Stimulated activated CD8-positive, alpha-beta memory T cell treated with anti-CD3 and anti-CD28 coated beads, Interleukin-15, amount 100 ng/mL, for 24 hours (primary cell): ENCODE measurements at places on chromosomes 6 and 20.

GRCh38 chr6:136767570-136768309, 24.5 kb downstream of the MAP3K5 start:
- no peak for DNase-seq

- no peak for DNase-seq
Observed at GRCh38 chr6:159959165-159959975, 9.5 kb upstream of the IGF2R start.

- no peak for DNase-seq
Observed at GRCh38 chr20:25318471-25319240, 70.8 kb downstream of the PYGB start.

DNA sequence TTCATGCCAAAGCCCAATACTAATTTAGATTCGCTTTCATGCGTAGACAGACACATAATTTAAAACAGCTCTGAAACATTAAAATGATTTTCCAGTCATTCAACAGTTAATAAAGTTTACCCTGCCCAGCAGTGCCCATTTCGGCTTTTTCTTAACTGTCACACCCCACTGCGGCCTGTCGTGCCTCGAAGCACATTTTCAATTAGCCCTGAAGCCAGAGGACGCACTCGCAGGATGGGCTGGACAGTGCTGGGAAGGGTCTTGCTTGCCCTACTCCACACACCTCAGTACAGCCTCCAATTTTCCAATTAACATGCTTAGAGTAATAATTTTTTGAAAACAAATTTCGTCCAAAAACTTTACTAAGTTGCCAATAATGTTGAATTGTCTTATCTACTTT, 35.3 kb downstream of the TAF4 start:
- DNase-seq = no peak

GRCh38 chr20:14790190-14790589, 452.8 kb upstream of the FLRT3 start:
- no peak for DNase-seq

DNA sequence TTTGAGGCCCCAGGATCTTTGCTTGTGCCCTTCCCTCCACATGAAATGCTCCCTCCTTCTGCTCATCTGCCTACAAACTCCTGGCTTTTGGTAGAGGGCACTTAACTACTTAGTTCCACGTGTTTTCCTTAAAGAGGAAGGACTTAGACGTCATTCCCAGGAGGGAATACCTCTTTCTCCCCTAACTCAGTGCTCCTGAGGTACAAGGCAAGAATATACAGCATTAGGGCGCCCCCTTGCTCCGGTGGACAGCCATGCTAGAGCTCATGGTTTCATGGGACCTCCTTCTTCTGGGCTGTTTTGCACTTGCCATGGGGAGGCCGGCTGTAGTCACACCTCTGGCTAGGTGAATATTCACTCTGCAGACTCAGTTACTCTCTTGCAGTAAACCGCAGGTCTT, 93.8 kb upstream of the LY86 start:
- no peak for DNase-seq

GRCh38 chr6:52155791-52156576, 30.2 kb upstream of the IL17A start:
- DNase-seq = no peak

GRCh38 chr6:28988536-28989311, 16.4 kb downstream of the ZNF311 start:
- no peak for DNase-seq

- DNase-seq = no peak
Observed at GRCh38 chr6:146587459-146587858, 11.3 kb upstream of the ADGB start.

GRCh38 chr6:138291849-138292181, 73.5 kb upstream of the PBOV1 start:
- no peak for DNase-seq

- DNase-seq = no peak
Observed at GRCh38 chr6:160996131-160996601, 4.6 kb downstream of the MAP3K4 start.

DNA sequence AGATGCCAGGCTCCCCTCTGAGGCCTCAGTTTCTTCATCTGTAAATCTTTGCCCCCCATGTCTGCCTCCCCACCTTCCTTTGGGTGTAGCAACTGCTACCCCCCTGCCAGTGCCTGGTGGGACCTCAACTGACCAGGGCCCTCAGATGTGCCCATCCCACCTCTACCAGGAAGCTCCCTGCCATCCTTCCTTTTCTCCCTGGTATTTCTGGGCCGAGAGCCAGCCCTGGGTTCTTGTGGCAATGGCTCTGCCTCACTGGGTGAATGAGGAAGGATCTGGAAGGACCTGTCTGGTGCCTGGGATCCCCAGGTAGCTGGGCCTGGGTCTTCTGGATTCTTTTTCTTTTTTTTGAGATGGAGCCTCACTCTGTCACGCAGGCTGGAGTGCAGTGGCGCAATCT, 141.1 kb upstream of the RNF24 start:
- DNase-seq = no peak

DNA sequence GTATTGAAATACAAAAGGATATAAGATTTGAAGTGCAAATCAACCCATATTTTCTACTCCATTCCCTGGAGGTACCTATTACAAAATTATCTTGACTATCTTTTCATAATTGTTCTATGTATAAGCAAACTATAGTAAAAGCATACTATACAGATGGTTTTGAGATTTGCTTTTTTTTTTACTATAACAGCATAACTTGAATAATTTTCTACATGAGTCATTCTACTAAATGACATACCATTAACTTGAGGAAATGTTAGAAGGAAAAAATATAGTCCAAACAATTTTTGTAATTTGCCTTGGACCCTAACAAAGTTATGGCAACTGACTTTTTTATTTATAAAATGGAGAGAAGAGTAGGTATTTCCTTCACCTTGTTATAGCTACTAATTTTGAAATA, 472.7 kb downstream of the PKHD1 start:
- DNase-seq = no peak

DNA sequence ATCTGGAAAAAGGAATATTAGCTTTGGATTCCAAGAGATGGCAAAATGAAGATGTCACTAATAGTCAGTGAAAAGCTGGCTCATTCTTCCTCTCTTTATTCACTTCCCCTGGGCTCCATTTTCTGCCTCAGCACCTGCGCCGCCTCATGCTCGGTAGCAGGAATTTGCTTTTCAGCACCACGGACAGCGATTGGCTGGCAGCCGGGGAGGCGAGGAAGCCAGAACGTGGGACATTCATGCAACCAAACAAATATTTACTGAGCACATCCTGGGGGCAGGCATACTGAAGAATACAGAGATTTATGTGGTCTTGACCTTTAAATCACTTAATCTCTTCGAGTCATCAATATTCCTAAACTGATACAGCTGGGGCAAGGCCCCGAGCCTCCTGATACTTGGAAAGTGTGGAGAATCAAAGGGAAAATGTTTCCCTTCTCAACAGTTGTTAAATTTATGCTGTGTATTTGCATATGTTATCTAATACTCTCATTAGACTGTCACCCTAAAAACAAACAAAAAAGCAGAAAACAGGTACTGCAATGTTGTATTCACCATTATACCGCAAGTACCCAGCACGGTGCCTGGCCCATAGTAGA, 12.1 kb upstream of the PDYN start:
- DNase-seq = peak; percentile 18

DNA sequence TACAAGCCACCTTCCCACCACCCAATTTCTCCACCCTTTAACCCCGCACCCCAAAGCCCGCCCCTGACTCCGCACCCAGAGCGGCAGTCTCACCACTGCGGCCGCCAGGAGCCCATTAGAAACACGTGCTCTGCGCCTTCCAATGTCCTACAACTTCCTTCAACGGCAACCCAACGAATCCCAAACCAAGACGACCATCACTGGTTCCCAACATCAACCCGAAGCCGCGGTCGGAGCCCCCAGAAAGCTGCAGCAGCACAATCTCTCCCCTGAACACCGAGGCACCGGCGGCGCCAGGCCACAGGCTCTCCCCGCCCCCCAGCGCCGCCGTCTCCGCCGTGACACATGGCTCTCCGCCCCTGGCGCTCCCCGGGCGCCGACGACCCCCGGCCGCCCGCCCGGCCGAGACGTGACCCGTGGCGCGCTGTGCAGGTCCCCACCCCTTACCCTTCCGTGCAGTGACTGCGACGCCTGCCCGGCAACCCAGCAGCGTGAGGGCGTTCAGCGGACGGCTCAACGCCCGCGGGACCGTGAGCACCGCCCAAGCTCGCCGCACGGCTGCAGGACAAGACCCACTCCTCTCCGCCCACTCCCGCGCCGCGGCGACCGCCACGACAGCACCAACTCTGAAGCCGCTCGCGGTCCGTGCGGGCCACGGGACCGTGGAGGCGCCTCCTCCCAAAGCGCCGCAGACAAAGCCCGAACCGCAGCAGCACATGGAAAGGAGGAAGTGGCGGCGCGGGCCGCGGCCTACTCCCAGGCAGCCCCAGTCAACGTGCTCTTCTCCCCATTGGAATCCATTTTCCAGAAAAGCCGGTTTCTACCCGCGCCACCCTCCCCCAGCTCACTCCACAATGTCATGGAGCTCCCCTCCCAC, 551 bp downstream of the SYNCRIP start:
- DNase-seq = peak; percentile 29

DNA sequence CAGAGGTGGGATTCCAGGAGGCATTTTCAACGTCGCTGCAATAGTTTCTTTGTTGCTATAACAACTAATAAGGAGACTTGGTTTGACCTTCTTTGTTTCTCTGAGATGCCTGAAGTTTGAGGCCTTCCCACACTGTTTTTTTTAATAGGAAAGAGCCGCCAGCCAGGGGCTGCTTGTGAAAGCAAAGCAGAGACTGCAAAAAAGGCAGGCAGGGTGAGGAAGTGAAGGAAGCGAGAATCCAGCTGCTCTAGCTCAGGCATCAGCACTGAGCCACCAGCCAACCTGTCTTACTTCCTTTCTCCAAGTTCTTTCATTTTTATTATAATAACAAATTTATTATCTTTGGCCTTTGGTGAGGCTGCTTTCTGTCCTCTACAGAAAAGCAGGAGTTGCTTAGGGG, 179.1 kb downstream of the DOK5 start:
- DNase-seq = no peak

DNA sequence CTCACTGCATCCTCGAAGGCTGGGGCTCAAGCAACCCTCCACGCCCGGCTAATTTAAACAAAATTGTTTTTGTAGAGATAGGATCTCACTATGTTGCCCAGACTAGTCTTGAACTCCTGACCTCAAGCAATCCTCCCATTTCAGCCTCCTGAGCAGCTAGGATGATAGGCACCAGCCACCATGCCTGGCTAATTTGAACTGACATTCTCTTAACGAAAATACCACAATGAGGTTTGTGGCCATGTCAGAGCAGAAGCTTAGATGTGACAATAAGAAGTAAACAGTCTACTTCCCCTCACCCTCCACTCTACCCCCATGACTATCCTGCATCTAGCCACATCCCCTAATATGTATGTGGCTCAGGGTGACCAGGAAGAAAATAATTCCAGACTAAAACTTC, 74.8 kb upstream of the PLCB4 start:
- no peak for DNase-seq

DNA sequence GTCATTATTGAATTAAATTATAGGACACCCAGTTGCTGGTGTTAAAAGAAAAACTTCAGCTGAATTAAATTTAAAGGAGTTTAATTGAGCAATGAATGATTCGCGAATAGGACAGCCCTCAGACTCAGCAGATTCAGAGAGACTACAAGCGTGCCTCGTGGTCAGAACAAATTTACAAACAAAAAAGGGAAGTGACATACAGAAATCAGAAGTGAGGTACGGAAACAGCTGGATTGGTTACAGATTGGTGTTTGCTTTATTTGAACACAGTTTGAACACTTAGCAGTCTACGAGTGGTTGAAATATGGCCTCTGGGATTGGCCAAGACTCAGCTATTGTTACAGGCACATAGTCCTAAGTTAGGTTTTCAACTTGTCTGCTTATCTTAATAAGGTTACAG, 25.8 kb upstream of the TNFRSF21 start:
- no peak for DNase-seq

DNA sequence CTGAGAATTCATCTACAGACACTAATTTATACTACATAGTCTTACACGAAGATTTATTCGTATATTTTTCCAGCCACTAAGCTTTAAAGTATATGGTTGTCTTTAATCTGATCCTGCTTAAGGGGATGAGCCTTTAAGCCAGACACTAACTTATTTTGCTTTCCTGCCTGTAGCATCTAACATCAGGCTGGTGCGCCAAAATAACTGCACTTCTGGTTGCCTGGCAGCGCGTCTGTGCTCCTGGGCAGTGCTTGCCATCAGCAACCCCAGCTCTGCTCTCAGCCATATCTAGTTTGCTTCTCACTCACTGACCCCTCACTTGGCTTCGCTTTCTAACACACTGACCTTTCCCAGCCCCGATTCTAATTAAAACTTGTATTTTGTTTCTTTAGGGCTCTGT, 21.8 kb downstream of the HMGCLL1 start:
- DNase-seq = no peak

DNA sequence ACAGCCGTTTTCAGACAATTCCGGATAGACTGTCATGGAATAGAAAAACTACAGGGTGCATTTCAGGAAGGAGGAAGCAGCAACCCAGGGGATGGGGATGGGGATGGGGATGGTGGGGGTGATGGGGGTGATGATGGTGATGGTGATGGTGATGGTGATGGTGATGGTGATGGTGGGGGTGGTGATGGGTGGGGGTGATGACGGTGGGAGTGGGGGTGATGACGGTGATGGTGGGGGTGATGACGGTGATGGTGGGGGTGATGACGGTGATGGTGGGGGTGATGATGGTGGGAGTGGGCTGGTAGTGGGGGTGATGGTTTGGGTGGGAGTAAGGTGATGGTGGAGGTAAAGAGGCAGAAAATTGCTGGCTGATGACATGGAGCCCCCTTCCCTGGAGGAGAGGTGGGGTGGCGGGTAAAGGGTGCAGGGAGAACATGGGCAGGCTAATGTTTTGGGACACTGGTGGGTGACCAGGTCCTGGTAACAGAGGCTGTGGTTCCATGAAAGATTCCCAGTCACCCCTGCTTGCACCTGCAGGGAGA, 17.5 kb downstream of the LAMA5 start:
- no peak for DNase-seq

GRCh38 chr6:134539865-134540323, 222.0 kb upstream of the SGK1 start:
- no peak for DNase-seq

DNA sequence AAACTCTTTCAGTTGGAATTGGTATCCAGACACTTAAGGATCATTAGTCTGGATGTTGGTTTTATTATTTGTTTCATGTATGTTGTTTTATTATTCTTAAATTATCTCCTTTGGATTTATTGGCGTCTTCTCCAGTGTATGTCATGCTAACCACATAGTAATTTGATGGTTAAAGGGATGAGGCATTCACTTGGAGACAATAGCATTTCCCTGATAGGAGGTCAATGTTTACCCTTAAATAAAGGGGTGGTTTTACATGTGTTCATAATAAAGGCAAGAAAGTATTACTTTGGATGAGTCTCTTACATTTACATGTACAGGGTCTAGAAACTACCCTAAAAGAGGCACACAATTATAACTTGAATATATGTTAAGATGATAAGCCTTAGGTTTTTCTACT, 51.2 kb upstream of the RNF144B start:
- no peak for DNase-seq

- no peak for DNase-seq
Observed at GRCh38 chr6:117498159-117498558, 15.7 kb downstream of the DCBLD1 start.

- no peak for DNase-seq
Observed at GRCh38 chr6:141153563-141153962, 979.2 kb upstream of the GJE1 start.

- DNase-seq = no peak
Observed at GRCh38 chr6:83873869-83874268, 14.4 kb downstream of the CYB5R4 start.
